ENCODE measurements at places on chromosomes 7 and 10.

GRCh38 chr10:73263693-73264347 is 11.4 kb upstream of the MRPS16 start:
- no peak for DNase-seq

DNA sequence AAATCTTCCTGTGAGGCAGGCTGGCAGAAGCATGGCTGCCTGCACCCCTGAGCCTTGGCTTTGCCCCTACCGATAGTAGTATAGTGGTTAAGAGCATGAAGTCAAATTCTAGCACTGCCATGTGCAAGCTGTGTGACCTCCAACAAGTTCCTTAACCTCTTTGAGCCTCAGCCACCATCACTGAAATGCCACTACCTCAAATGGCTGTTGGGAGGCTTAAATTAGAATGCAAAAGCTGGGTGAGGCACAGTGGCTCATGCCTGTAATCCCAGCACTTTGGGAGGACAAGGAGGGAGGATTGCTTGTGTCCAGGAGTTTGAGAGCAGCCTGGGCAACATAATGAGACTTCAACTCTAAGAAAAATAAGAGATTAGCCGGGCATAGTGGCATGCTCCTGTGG is 8.4 kb downstream of the SFRP5 start:
- DNase-seq: no peak

- DNase-seq: no peak
These were observed 72.1 kb downstream of the PTPRZ1 start for GRCh38 chr7:121945066-121945465.

- no peak for DNase-seq
These were observed 6.6 kb upstream of the RELN start for GRCh38 chr7:103996017-103996551.

DNA sequence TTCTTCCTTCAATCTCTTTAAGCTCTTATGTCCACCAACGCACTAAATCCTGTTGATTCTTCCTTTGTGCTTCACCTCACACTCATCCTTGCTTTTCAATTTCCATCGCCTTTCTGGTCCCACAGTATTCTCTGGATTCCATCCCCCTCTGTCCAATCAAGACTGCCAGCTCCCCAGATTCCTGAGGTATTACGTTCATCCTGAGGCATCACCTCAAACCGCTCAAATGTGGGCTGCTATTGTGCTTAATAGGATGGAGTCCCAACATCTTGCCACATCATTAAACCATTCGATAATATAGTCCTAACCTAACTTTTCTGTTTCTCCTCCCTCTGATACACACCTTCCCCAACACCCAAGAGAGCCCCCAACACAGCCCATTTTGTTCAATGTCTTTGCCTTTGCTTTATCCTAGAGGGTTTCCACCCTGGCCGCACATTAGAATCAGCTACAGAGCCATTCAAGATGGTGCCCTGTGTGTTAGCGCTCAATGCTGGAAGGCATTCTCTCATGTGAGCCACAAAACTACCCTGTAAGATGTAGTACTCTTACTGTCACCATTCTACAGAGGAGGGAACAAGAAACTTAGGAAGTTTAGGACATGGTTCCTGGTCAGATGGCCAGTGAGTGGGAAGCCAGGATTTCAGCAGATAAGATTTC is 79.5 kb upstream of the LEP start:
- no peak for DNase-seq

GRCh38 chr7:78760620-78761355 is 692.7 kb downstream of the MAGI2 start:
- no peak for DNase-seq
